ENCODE measurements at places on chromosomes 5 and 9. TPM values are rescaled to one million over a fixed set of nuclear protein-coding genes. Genes with fewer than 3 reads are reported as not detected.

Gene FSTL4
- 0.99 TPM for polyA plus RNA-seq

Gene IRF1
- 19.2 TPM for polyA plus RNA-seq

Gene FRRS1L
- 3.4 TPM for polyA plus RNA-seq

Gene DPYSL3
- polyA plus RNA-seq, result 36.2 TPM

Gene GABRA6
- not detected for polyA plus RNA-seq

Gene FGF1
- polyA plus RNA-seq, result 27.3 TPM

Gene LRRC70
- 9.1 TPM for polyA plus RNA-seq

All from left renal cortex interstitium (tissue), 4 donors.